Brain pericyte (primary cell): ENCODE measurements at places on chromosomes 4 and X.

GRCh38 chrX:39157796-39158195, 356.5 kb downstream of the MID1IP1 start:
- no peak for DNase-seq

DNA sequence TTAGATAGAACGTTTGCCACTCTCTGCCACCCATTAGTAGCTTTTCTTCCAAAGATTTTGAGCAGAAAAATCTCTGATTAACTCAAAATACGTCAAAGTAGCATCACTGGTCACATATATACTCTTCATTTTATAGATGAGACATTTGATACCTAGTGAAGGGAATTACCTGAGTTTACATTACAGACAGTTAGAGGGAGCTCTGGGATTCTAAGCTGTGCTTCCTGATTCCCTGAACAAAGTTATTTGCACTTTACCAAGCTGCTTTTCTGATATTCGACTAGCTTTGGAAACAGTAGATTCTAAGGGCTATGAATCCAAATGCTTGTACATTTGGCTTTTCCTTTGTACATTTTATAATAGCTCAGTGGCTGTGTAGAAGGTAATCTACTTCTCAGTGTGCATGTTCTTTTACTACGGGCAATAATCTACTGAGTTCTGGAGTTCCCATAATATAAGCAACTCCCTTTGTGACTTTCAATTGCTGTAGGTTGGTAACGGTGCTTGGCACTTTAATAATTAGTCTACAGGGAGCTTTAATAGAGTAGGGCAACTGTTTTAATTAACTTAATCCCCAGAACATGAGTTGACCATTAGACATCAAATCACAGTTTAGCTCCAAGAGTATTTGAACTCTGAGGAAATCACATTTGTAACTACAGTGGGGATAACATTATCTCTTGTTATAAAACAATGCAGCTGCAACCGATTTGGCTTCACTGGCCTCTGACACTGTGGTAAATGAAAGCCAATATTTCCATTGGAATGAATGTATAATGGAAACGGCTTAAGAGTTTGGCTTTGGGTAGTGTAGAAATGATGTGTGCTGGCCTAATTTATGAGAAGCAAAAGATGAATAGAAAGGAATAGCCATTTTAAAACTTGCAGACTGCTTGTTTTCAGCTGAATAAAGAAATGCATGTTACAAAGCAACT, 1602.4 kb downstream of the STIM2 start:
- no peak for DNase-seq

DNA sequence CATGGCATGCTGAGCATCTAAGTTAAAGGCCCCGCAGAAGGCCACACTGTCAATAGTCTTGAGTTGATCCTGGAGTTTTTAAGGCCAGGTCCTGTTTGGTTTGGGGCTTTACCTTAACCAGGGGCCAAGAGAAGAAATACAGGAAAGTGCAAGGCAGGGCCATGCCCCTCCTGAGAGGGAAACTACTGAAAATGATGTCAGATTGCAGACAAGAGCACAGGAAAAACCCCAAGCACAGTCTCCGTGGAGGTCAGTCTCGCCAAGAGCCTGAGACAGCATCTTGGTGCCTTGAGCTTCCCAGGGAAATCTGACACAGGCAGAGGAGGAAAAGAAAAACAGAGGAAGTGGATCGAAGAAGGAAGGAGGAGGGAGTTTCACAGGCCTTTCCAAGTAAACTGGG, 32.2 kb upstream of the GATB start:
- no peak for DNase-seq

- DNase-seq: peak; percentile 69
Measured at GRCh38 chrX:46180258-46180687, 364.9 kb downstream of the ZNF674 start.

DNA sequence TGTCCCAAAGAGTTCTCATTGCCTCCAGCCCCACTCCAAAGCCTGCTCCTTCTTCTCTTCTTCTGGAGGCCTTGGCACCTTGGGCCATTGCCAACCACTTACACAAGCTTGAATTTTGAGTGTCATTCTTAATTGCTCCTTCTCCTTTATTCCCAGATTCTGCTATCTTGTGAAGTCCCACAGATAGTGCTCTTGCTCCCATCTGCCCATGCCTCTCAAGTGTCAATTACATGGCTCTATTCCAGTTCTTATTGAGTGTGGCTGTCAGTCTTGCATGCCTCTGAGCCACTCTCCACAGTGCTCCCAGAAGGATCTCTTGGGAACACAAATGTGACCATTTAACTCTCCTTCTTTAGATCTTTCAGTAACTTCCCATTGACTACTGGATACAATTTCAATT, 117.3 kb upstream of the SFRP2 start:
- DNase-seq: no peak

DNA sequence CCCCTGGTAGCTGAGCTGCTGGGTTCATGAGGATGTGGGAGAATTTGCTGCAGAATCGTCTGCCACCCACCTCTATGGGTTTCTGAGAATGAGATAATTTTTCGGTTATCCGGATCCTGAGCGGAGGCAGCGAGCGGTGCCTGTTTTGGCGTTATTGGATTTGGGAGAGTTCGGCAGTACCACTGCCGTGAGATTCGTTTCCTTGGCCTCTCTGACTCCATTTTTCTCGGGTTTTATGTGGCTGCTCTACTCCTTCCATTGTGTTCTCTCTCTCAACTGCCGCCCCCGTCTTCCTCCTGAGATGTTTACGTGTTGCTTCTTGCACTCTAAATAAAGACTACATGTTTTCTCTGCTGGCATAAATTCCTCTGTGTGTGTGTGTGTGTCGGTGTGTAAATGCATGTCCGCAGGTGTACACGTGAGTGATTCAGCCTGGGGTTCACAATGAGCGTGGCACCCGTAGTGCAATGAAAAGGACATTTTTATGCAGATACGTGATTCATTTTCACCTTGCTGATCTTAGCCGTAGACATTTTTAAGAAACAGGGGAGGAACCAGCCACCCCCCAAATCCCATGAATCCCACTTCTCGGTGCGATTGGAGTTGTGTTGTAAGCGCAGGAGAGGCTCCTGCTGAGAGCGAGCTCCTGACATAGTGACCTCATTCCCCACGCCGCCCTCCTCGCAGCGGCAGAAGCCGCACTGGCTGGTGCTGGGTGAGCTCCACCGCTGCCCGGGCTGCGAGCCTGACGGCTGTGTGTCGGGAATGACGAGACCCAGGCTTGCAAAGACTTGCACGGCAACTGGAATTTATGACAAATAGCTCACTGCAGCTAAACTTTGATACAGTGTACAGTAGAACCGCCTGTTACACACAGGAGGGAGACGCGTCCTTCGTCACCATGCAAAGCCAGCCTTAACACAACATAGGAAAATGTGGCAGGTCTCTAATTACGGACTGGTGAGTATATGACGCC, 82.2 kb downstream of the STOX2 start:
- DNase-seq: no peak

- no peak for DNase-seq
Measured at GRCh38 chrX:118181030-118181429, 64.4 kb upstream of the KLHL13 start.

DNA sequence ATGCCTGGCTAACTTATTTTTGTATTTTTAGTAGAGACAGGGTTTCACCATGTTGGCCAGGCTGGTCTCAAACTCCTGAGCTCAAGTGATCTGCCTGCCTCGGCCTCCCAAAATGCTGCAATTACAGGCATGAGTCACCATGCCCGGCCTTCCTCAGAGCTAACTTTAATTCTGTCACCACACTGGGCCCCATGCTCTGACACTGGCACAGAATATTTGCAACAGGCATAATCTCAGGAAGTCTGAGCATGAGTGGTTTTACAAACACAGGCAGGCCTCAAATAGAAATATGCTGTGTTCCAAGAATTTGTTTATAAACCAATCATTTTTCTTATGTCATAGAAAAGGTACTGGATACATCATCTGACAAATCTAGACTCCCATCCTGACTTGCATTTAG, 32.7 kb upstream of the FAM9C start:
- no peak for DNase-seq

DNA sequence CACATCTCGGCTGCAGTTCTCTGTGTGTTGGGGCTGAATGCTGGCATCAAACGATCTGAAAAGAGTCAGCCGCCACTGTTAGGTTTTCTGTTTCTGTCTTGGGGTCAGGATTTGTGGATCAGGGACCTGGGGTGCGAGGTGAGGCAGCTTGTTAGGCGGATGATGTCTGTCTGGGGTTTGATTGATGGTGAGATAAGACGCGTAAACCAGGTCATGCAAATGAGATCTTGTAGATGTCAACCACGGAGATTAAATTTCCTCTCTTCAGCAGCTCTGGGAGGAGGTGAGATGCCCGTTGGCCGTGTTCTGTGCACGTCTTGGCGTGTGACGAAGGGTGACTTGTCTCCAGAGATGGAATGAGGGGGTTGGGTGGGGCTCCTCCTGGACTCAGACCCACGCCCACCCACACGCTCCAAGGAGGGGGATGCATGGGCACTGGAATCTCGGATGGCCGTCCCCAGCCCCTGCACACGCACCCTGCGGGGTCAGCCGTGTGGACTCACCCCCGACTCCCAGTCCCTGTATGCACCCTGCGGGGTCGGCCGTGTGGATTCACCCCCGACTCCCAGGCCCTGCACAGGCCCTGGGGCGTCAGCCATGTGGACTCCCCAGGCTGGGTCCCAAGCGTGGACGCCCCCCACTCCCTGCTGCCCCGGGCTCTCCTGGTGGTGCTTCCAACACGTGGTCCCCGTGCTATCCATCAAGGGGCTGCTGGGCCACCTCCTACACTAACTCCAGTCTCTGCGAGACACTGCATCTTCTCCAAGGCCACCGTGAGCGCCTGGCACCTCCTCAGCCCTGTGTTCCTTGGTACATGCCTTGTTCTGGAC, 16.0 kb upstream of the UVSSA start:
- no peak for DNase-seq

DNA sequence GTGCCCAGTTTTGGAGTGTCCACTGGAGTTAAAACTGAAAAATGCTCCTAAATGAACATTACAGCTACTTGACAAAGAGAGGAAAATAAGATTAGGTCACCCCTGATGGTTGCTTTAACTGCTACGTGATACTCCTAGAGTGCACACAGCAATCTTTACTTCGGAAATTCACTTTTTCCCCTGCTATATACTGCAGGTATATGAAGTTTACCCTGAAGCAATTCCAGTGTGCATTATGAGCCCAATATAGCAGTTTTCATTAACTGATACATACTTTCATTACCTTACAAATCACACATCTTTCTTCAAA, 773 bp upstream of the ZNF827 start:
- no peak for DNase-seq
